ENCODE measurements at places on chromosomes 12 and 14.

DNA sequence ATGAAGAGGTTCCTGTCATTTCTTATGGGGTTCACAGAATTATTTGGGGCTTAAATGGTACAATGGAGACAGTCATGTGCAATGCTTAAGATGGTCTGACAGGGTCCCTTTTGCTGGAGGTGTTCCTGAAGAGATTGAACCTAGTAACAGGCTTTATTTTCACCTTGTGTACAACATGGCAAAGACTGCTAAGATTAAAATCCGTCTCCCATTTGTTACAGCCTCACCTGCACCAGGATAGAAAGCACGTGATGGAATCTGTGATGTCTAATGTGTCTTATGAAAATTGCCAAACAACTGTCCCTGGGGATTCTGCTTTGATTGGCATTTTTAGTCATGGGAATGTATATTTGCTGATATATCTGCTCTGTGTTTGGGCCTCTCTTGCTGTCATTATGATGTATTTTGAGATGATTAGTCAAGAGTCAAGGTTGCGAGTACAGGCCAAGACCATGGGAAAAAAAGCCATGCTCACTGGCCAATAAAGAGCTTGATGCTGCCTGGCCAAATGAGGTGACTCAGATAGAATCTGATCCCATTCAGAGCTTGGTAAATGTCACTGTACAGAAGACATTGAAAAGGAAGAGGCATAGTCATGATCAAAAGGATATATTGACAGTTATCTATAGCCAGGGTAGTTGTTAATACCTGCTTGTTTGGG, 96.1 kb downstream of the FLRT2 start:
- no peak for DNase-seq

DNA sequence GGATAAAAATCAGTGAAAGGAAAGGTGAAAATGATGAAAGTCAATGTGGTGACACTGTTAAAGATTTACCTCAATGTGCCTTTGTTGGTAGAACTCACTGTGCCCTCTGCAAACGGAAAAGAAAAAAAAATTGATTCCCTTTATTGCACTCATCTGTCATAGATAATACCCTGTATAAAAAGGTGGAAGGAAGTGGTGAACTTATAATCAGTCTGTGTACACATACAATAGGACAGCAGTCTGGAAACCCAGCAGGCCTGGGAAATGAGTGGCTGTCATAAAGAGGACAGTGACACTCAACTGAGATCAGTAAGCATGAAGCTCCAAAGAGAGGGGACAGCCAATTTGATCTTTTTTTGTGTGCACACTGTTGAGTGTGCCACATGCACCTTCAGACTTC, 364.7 kb downstream of the NOVA1 start:
- no peak for DNase-seq

GRCh38 chr14:97655169-97655948, 858.2 kb downstream of the VRK1 start:
- DNase-seq, result no peak

DNA sequence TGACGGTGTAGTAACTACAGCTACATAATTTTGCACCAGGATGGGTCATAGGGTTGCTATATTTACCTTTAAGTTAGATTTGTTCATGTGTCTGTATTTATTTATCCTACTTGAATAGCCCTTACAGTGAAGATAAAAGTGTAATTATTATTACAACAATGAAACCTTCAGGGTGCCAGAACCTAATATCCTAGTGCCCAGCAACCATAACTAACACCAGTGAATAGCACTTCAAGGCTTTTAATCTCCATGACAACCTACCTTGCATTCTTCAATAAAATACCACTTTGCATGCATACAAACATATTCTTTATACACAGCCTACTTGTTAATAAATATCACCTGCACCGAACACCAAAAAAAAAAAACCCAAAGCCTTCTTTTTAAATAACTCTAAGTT, 58.7 kb upstream of the G2E3 start:
- DNase-seq, result no peak

GRCh38 chr12:62789851-62790250, 145.1 kb downstream of the PPM1H start:
- DNase-seq, result no peak

GRCh38 chr14:96861568-96862310, 64.6 kb downstream of the VRK1 start:
- DNase-seq, result no peak

- peak; percentile 48 for DNase-seq
Measured at GRCh38 chr12:108214486-108214885, 85.4 kb downstream of the WSCD2 start.

DNA sequence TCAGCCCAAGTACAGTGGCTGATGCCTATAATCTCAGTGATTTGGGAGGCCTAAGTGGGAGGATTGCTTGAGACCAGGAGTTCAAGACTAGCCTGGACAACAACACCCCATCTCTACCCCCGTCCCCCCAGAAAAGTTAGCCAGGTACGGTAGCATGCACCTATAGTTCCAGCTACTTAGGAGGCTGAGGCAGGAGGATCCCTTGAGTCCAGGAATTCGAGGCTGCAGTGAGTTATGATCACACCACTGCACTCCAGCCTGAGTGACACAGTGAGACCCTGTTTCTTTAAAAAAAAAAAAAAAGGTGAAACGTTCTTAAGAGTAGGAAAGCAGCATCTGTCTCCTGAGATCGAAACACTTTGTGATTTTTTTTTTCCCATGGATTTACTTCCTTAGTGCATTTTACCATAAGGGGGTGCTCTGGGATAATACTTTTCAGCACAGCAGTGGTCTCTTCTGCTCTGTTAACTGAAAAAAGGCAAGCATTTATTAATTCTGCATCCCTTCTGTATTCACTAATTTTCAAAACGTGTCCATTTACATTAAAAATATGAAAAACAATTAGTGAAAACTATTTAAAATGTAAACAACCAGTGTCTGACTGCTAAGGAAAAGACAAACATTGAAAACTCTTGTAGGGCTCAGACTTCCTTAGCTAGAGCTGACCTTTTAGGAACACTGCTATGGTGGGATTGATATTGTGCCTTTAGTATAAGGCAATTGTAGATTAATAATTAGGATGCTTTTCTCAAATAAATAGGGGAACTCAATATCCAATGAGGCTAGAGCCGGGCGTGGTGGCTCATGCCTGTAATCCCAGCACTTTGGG, 31.2 kb upstream of the USP44 start:
- no peak for DNase-seq

GRCh38 chr12:56146492-56147460, 5.6 kb upstream of the MYL6B start:
- no peak for DNase-seq

DNA sequence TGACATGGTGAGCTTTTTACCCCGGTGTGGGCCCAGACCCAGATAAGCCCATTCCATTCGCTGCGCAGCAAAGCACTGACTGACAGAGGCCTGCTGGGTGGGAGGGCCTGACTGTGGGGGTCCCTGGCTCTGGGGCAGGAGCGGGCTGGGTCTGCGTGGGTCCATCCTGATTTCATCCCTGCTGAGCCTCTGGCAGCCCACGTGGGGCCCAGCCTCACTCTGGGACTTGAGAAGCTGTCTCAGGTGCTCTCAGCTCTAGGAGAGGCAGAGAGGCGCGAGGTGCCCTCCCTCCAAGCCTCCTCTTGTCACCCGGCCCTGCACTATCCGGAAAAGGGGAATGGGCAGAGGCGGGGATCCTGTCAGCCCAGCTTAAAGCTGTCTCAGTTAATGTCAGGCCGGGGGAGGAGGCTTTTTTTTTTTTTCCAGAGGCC, 927 bp downstream of the ABCB9 start:
- DNase-seq, result no peak

DNA sequence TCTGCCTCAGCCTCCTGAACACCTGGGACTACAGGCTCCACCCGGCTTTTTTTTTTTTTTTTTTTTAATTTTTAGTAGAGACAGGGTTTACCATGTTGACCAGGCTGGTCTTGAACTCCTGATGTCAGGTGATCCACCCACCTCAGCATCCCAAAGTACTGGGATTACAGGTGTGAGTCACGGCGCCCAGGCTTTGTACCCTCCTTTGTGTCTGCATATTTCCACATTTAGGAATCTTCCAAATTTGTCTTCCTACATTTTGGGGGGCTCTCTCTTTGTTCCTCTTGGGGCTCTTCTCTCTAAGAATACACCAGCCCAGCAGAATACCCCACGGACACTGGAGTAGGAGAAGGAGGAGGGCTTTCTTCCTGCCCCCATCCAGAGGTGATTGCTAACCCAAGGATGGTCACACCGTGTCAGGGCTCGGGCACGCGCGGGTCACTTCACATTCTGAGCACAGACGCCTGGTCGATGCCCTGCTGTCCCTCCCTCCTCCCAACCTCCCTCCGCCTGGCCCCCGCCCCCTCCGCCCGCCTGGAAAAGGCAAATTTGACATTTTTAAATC, 2.1 kb upstream of the DNAJC22 start:
- DNase-seq, result no peak

DNA sequence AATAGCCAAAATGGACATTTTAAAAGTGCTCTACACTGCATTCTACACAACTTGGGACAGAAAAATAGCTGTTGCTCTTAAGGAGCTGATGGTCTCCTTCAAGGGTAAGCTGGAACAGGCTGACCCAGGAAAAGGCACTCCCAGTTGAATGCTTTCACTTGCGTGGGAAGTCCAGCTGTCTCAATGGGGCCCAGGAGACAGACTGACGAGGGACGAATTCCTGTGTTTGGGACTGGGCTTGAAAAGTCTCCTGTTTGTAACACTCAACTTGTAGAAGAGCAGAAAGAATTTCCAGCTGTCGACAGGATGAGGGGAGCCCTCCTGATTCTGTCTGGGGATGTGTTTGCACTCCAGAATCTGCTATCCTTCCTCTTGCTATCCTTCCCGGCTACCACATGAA, 180.8 kb downstream of the ZFP36L1 start:
- DNase-seq, result no peak

- no peak for DNase-seq
Measured at GRCh38 chr14:102579696-102580549, 12.5 kb upstream of the RCOR1 start.

GRCh38 chr14:57153286-57153685, 115.4 kb downstream of the EXOC5 start:
- no peak for DNase-seq

DNA sequence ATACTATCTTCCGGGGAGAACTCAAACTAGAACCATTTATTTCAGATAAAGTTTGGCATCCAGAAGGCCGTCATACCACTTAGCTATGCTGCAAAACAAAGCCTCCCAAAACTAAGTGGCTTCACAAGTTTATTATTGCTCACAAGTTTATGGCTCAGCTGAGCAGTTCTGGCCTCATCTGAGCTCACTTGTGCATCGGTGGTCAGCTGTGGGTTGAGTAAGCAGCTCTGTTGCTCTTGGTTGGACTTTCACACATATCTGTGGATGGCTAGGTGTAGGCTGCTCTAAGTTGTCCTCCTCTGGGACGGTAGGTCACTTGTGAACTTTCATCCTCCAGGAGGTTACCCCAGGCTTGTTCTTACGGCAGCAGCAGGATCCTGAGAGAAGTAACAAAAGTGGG, 162.7 kb downstream of the BTG1 start:
- DNase-seq, result no peak

- peak; percentile 9 for DNase-seq
Measured at GRCh38 chr12:7870335-7870734, 2.4 kb downstream of the SLC2A14 start.

All from RPMI8226 (cell line).